ENCODE measurements at places on chromosomes 5 and 9. TPM values are rescaled to one million over a fixed set of nuclear protein-coding genes. Genes with fewer than 3 reads are reported as not detected.

GRCh38 chr9:87793292-87793691 lies 67.4 kb downstream of the CTSL start:
- no peak for DNase-seq
- H3K36me3 ChIP-seq = no peaks in the 10 kb centered on the region
- no peaks in the 10 kb centered on the region for H3K4me1 ChIP-seq
- H3K27me3 ChIP-seq = no peaks in the 10 kb centered on the region
- no peak overlapping the region for H3K4me3 ChIP-seq

Gene GDNF
- total RNA-seq = not detected

DNA sequence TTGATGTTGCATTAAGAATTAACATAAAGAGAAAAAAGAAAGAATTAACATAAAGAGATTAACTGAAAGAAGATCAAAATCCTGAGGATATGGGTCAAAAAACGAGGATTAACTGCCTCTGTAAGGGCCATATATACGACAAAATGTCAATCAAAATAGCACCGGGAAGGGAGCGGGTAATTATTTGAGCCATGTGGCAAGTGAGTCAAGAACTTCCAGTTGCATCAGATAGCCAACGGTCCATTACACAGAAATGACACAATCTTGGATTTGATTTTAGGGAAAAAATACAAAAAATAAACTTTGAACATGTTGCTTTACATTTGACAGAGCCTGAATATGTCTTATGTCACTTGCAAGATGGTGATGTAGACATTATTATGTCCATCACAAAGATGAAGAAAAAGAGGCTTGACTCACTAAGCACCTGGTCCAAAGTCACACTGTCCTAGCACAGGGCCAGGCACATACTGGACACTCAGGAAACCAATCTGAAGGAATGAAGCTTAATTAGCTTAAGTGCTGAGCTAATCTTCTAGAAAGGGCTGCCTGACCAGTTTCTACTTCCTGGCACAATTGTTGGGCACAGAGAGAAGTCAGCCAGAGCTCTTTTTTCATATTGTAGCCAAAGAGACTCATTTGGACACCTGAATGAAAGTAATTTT lies 273.2 kb upstream of the PAPPA start:
- H3K27ac ChIP-seq = no peak overlapping the region
- no peak overlapping the region for H3K4me3 ChIP-seq
- no peaks in the 10 kb centered on the region for H3K36me3 ChIP-seq
- H3K4me1 ChIP-seq = peaks cover 4% of the 10 kb centered on the region
- no peak for DNase-seq

DNA sequence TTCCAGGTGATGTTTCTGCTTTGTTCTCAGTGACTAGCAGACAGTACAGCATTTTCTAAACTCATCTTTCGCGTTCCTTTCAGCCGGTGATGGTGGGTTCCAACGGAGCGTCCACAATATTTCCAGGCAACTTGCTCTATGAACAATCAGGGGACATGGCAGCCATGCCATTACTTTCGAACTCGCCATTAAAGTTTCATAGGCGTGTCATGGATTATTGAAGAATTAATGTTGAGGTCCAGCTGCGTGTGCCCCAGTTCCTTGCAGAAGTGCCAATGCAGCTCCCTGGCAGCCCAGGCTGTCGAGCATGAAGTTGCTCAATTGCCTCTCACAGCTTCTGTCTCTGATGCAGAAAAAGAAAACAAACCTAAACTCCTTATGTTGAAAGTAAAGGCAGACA lies 262.2 kb downstream of the IRX2 start:
- DNase-seq = no peak
- no peaks in the 10 kb centered on the region for H3K27me3 ChIP-seq
- no peaks in the 10 kb centered on the region for H3K36me3 ChIP-seq
- no peak overlapping the region for H3K4me3 ChIP-seq
- no peak overlapping the region for H3K27ac ChIP-seq

Gene DOCK2
- 9.4 TPM for total RNA-seq

GRCh38 chr5:118919016-118919415 lies 69.3 kb downstream of the DTWD2 start:
- no peak overlapping the region for H3K4me3 ChIP-seq
- peaks cover 29% of the 10 kb centered on the region for H3K4me1 ChIP-seq
- DNase-seq = no peak
- H3K36me3 ChIP-seq = no peaks in the 10 kb centered on the region

Gene PCA3
- not detected for total RNA-seq

Data from GM23338 (cell line).